Bone marrow (tissue), 2 donors: ENCODE measurements at places on chromosomes 7 and 10.

- DNase-seq, result no peak
Observed at GRCh38 chr10:10869592-10869991, 148.1 kb upstream of the CELF2 start.

GRCh38 chr10:24442234-24442633, 233.3 kb downstream of the KIAA1217 start:
- no peak for DNase-seq

DNA sequence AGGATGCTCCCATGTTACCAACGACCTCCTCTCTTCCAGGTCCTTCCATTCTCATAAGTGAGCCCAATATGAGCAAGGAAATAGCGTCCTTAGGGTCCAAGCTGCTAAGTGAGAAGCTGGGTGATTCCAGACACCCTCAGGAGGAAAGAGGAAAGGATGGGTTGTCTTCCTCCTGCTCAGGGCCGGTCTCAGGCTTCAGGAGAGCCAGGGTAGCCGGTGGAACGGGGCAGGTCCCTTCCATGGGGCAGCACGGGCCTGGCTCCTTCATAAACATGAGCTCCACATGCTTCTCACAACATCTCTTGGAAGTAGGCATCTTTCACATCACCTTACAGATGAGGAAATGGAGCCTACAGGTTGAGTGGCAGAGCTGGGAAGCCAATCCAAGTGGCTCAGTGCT, 12.7 kb downstream of the SLIT1 start:
- no peak for DNase-seq

GRCh38 chr10:125362950-125363349, 202.6 kb upstream of the CTBP2 start:
- no peak for DNase-seq

GRCh38 chr7:92622030-92622429, 31.8 kb upstream of the FAM133B start:
- no peak for DNase-seq

DNA sequence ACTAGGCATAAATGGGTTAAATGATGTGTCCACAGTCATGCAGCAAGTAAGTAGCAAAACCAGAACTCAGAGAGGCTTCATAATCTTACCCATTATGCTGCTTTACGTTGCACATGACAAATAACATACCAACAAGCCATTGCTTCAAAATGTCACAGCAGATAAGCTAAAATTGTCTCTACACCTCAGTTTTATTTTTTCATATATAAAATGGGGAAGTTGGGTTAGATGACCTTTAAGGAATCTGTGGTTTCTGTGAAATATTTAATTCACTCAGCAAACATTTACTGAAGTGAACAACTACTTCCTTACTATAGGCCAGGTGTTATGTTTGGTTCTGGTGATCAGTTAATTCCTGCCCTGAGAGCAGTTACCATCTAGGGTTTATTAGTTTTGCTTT, 2.2 kb upstream of the ASCC1 start:
- DNase-seq, result peak; percentile 72

- no peak for DNase-seq
Observed at GRCh38 chr10:3797750-3798149, 12.7 kb upstream of the KLF6 start.

DNA sequence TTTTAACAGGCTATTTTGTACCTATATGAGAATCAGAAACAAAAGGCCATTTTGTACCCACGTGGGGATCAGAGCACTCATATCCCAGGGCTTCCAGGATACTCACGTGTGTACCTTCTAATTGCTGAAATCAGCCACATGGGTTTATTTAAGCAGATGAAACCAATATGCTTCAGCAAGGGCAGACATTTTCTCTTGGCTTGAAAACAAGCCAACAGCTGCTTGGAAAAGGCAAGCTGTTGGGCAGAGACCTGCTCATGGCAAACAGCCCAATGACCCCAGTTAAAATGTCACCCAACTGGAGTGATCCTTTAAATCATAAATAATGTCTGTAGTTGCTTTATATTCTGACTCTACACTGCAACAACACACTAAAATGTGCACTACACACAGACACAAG, 26.5 kb upstream of the TOMM7 start:
- DNase-seq, result no peak

GRCh38 chr7:7135074-7135473, 47.3 kb upstream of the C1GALT1 start:
- DNase-seq, result no peak

DNA sequence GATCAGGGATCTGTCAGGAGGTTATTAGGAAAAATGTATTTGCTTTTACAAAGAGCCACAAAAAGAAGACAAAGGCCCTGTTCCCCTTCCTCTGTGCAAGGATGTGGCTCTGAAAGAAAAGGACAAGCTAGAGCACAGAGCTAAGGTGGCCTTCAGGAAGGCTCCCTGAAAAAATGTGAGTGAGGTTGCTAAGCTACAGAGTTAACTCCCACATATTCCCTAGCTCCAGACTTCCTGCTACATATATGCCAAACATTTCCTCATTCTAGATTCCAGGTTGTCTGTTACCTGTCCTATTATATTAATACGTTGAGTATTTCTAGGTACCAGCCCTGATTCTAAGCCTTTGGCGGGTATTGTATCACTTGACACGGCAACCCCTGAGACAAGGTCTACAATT, 369.0 kb downstream of the PARD3 start:
- DNase-seq, result no peak

DNA sequence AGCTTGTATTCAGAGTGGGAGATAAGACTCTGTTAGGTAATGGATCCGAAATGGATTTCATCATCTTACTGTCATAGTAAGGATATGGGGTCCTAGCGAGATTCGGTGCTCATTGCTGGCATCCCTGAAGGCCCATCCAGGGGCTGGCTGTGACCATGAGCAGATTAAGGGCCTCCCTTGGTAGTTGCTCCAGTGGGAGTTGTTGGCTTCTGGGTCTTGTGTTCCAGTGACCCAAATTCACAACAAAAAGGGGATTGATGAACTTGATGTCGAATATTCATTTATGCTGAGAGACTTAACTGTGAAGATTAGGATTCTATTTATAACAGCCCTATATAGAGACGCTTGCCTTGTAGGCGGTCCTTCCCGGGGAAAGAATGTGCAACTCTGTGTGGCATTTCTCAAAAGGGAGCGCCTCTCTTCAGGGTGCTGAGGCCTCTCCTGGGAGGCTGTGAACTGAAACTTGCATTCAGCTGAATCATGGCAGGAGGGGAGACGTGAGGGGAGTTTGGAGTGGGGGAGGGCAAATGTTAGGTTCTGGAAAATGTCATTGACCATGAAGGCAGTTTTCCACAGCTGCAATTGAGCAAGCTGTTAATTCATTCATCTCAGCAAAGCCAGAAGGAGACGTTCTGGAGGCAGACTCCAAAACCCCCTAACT, 233.1 kb upstream of the FZD8 start:
- DNase-seq, result no peak

- peak; percentile 73 for DNase-seq
Observed at GRCh38 chr10:96720422-96721206, at the start of gene PIK3AP1. Gene PIK3AP1, minus strand, starts transcription at chr10:96720514. Its CDS starts 120 bp downstream, at chr10:96720394.

DNA sequence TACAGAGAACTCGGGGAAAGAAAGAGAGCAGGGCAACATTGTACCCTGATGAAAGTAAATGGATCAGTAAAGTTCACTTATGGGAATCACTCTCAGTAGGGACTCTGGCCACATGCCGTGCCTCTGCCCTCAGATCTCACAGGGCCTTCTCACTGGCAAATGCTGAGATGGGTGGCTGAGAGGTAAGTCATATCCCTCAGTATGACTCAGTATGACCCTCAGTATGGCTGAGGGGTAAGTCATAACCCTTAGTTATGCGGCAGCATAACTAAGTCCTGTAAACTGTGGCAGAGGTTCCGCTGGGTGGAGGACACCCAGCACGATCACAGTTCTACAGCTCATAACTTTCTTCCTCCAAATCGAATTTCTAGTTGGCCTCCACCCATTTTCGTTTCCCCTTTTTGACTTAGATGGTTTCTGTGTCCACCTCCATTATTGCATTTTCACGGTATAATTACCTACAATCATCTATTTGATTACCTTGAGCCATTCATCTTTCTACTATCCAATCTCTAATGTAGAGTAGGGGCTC, 26.5 kb upstream of the WNT16 start:
- no peak for DNase-seq

DNA sequence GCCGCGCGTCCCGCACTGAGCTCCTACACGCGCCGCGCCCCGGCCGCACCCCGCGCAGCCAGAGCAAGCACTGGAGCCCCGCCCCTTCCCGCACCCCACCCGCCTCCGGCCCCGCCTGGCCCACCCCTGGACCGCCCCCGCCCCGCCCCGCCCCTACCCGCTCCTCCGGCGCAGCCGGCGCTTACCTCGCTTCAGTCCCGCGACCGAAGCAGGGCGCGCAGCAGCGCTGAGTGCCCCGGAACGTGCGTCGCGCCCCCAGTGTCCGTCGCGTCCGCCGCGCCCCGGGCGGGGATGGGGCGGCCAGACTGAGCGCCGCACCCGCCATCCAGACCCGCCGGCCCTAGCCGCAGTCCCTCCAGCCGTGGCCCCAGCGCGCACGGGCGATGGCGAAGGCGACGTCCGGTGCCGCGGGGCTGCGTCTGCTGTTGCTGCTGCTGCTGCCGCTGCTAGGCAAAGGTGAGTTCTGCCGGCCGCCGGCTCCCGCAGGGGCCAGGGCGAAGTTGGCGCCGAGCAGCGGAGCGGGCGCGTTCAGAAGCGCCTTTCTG, at the start of gene RET:
Gene RET (plus strand): TSS at position 194 of the 545 bp plus-strand sequence. CDS start 190 bp downstream, at position 384.
- DNase-seq, result no peak

GRCh38 chr10:118523775-118524174, 71.7 kb downstream of the PRLHR start:
- no peak for DNase-seq

DNA sequence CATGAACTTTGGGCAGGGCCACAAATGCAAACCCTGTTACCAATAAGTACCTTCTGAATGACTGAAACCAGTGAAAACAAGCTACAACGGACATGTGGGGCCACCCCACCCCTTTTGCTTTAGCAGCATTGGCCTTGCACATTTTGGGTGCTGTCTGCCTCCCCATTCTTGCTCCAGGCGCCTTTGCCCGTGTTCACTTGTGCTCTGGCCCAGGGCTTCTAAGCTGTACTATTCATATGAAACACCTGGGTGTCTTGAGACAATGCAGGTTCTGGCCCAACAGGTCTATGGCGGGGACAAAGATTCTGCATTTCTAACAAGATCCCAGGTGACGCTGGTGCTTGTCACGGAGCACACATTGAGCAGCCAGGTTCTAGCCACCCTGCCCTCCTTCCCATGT, 96.5 kb upstream of the SDK1 start:
- DNase-seq, result no peak

- DNase-seq, result peak; percentile 45
Observed at GRCh38 chr7:66443946-66444345, 184.7 kb upstream of the KCTD7 start.

DNA sequence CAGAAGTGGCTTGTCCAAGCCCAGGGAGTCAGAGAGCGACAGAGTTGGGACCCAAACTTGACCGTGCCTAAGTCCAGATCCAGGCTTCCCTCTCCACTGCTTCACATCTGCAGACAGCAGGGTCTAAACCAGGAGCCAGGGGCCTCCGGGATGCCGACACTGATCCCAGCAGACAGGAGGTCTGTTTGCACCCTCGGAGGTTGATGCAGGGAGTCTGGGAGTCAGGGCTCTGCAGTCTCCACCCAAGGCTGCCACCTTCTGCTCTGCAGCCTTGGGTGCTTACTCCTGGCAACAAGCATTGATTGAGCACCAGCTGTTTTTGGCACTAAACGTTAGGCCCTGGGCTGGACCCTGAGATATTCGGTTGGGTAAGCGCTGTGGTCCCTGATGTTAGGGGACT, 21.0 kb downstream of the ELFN1 start:
- DNase-seq, result no peak

DNA sequence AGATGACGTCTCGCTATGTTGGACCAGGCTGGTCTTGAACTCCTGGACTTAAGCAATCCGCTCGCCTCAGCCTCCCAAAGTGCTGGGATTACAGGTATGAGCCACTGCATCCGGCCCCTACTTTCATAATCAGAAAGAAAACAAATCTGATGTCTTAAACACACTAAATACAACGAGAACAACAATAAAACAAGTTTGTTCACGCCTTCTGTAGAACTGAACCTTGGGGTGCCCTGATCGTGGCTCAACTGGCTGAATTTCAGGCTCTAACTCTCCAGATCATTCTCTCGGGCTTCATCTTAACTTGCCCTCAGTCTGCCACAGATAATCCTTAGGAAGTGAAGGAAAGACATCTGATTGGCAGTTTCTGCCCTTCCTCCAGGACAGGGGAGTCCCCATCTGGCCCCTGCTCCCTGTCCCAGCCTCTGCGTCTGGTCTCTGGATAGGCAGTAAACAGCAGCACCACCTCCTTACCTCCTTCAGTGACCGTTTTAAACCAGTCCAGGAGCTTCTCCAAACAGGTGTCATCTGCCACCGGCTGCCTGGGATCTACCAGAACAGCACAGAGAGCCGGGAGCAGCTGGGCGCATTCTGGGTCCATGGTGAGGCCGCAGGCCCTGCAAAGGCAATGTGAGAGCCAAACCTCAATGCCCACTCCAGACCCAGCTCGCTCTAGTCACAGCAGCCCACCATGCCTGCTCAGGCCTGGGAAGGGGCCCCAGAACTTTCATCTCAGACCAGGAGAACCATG, 1.3 kb downstream of the BRAT1 start:
- DNase-seq, result no peak

DNA sequence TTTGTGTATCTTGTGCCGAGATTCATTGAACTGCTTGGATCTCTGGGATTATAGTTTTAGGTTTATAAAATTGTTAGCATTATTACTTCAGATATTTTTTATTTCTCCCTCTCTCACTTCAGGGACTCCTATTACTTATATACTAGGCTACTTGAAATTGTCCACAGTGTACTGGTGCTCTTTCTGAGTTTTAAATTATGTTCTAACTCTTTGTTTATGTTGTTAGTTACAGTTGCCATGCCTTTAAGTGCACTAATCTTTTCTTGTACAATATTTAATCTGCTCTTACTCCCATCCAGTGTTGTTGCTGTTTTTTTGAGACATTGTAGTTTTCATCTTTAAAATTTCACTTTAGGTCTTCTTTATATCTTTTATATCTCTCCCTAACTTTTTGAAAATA, 13.1 kb downstream of the PLEKHS1 start:
- DNase-seq, result no peak

DNA sequence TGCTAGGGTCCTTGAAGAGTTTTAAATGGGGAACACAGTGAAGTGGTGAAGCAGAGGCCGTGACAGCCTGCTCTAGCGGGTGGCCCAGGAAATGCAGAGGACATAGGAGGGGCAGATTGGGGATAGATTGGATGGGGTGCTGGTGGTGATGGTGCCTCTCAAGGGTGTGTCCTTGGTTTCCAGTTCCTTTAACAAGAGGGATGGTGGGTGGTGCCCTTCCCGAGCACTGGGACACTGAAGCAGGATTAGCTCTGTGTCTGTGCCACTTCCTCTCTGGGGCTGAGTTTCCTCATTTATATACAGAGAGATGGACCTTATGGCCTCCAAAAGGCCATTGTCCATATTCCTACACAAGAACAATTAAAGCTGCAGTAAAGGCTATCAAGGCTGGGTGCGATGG, 285.5 kb downstream of the TCF7L2 start:
- DNase-seq, result no peak

- DNase-seq, result no peak
Observed at GRCh38 chr10:22831586-22831985, 96.3 kb upstream of the ARMC3 start.
